ENCODE measurements at places on chromosomes 2 and 18.

DNA sequence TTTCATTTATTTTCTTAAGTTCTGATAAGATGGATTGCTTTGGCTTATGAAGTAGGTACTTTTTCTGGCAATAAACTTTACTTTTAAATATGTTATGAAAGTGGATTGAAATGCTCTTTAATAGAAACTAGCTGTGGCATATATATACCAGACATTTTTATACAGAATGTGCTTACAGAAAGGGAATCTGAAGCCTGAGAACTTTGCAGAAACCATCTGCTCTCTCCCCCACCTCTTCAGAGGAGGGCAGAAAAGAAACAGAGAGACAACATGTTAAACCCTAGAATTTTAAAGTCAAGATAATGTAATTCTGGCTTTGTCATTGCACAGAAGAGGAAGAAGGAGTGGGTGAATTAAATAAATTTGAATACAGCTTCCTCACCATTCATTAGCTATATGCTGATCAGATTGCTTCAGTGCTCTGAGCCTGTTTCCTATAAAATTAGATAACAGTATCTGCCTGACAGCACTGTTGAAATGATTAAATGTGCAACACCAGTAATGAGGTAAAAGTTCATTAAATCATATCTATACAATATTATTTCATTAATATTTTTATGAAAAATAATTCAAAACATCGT lies 247.3 kb downstream of the CNTNAP5 start:
- no peak for DNase-seq

GRCh38 chr18:76771192-76771799 lies 51.1 kb upstream of the ZNF236 start:
- DNase-seq: no peak

GRCh38 chr2:190343536-190344275 lies at the start of gene INPP1:
TSS of gene INPP1 (plus strand) at chr2:190343589. CDS start at chr2:190360103, 16,514 bp downstream.
- DNase-seq: peak; percentile 14

DNA sequence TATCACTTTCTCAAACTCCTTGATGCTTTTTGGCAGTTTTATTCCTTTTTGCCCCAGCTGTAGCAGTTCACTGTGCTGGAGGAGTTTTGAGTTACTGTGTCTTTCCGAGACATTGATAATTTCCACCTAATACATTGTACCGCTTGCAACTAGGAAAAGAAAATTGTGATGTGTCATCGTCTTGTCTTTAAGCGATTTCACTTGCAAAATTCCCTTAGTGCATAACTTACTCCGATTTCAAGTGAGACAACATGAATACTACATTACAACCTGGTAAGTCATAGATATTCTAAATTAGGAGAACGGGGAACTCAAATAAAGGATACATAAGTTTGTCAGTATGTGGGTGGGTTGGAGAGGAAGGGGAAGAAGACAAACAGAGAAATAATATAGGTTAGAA lies 340.5 kb upstream of the KYNU start:
- DNase-seq: no peak

- DNase-seq: no peak
Observed at GRCh38 chr2:172861098-172861497, 125.5 kb downstream of the RAPGEF4 start.

GRCh38 chr2:170202437-170202836 lies 24.5 kb downstream of the MYO3B start:
- DNase-seq: no peak

Data from T-helper 17 cell (primary cell).